ENCODE measurements at places on chromosomes 4 and X. TPM values are rescaled to one million over a fixed set of nuclear protein-coding genes. Genes with fewer than 3 reads are reported as not detected.
A peak's percentile ranks its signal among the peaks of the same experiment; 100 is the strongest.

DNA sequence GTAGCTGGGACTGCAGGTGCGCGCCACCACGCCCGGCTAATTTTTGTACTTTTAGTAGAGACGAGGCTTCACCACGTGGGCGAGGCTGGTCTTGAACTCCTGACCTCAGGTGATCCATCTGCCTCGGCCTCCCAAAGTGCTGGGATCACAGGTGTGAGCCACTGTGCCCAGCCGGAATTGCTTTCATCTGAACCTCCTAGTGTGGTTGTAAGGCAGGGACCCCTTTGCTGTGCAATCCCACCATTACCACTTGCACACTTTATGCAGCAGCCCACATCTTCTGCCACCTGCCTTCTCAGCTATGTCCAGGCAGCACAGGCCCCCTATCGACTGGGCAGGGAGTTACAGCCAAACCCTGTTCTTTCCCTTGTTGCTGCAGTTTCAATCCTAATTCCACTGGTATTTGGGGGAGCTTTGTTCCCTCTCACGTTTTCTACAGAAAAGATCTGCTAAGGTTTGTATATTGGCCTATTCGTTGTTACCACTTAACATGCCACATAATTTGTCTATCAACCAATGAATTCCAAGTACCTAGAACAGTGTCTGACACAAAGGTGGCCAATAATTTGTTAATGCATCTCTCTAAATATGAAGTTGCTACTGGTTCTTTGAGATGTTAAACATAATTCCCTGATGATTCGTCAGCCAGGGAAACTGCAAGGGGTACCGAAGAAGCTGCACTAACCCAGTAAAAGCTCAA, 6.5 kb downstream of the RPL39 start:
- DNase-seq = peak; percentile 59

- DNase-seq = no peak
These were observed 408.2 kb downstream of the ARHGAP24 start for GRCh38 chr4:85883180-85883579.

The TCEAL7 gene
- not detected for total RNA-seq

The KLHL2 gene
- total RNA-seq = 77.5 TPM

Measured in B cell (primary cell).